ENCODE measurements at places on chromosomes 7 and 10. TPM values are rescaled to one million over a fixed set of nuclear protein-coding genes. Genes with fewer than 3 reads are reported as not detected.

The CLDN4 gene
- under 0.01 TPM for total RNA-seq

The HNRNPH3 gene
- total RNA-seq = 15.4 TPM

The GIMAP7 gene
- total RNA-seq = 31.6 TPM

The ACSL5 gene
- 26.7 TPM for total RNA-seq

The ICA1 gene
- 52.3 TPM for total RNA-seq

The C10orf62 gene
- total RNA-seq = 0.10 TPM

The PALS2 gene
- total RNA-seq = 21.9 TPM

The WNT16 gene
- not detected for total RNA-seq

The PALD1 gene
- 130 TPM for total RNA-seq

The NXPH1 gene
- total RNA-seq = not detected

The IL6 gene
- total RNA-seq = 3.7 TPM

The PRPS1L1 gene
- not detected for total RNA-seq
